Thyroid gland (tissue), 4 donors: ENCODE measurements at places on chromosomes 11 and 22. TPM values are rescaled to one million over a fixed set of nuclear protein-coding genes. Genes with fewer than 3 reads are reported as not detected.

The MRPL23 gene
- 86.9 TPM for total RNA-seq

The TBX1 gene
- total RNA-seq, result 7.6 TPM

The CAPN5 gene
- total RNA-seq, result 3.8 TPM

- H3K36me3 ChIP-seq, result no peaks in the 10 kb centered on the region
- H3K27ac ChIP-seq, result no peak overlapping the region
- no peaks in the 10 kb centered on the region for H3K27me3 ChIP-seq
- no peaks in the 10 kb centered on the region for H3K4me1 ChIP-seq
Observed at GRCh38 chr22:48366591-48366990, 1461.1 kb downstream of the BRD1 start.

GRCh38 chr11:17343907-17344306, 7.7 kb upstream of the NCR3LG1 start:
- H3K27ac ChIP-seq, result no peak overlapping the region
- no peak overlapping the region for H3K4me3 ChIP-seq
- DNase-seq, result no peak
- no peaks in the 10 kb centered on the region for H3K36me3 ChIP-seq

DNA sequence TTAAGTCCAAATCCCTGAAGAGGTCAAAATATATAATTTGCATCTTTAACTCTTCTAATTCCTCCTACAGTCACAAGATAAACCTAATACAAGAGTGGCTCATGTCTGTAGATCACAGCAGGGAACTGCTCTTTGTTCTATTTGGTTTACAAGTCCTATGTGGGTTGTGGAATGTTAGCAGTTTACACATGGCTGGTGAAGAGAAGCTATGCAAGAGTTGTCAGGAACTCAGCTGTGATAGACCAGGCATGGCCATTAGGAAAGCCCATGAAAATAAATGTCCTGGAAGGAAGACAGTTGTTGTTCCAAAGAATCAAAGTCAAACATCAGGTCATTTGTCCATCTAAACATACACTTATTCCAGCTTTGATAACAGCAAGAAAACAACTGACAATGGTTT, 312.4 kb upstream of the PITPNB start:
- DNase-seq, result peak; percentile 40
- peak overlapping the region; percentile 57 for H3K27ac ChIP-seq
- no peaks in the 10 kb centered on the region for H3K36me3 ChIP-seq
- H3K4me3 ChIP-seq, result no peak overlapping the region
- peaks cover 18% of the 10 kb centered on the region for H3K4me1 ChIP-seq
- H3K27me3 ChIP-seq, result no peaks in the 10 kb centered on the region

- H3K36me3 ChIP-seq, result no peaks in the 10 kb centered on the region
- H3K4me3 ChIP-seq, result no peak overlapping the region
- peaks cover 9% of the 10 kb centered on the region for H3K4me1 ChIP-seq
- no peak overlapping the region for H3K27ac ChIP-seq
- no peak for DNase-seq
Observed at GRCh38 chr11:72116019-72116755, 3.7 kb upstream of the ANAPC15 start.

DNA sequence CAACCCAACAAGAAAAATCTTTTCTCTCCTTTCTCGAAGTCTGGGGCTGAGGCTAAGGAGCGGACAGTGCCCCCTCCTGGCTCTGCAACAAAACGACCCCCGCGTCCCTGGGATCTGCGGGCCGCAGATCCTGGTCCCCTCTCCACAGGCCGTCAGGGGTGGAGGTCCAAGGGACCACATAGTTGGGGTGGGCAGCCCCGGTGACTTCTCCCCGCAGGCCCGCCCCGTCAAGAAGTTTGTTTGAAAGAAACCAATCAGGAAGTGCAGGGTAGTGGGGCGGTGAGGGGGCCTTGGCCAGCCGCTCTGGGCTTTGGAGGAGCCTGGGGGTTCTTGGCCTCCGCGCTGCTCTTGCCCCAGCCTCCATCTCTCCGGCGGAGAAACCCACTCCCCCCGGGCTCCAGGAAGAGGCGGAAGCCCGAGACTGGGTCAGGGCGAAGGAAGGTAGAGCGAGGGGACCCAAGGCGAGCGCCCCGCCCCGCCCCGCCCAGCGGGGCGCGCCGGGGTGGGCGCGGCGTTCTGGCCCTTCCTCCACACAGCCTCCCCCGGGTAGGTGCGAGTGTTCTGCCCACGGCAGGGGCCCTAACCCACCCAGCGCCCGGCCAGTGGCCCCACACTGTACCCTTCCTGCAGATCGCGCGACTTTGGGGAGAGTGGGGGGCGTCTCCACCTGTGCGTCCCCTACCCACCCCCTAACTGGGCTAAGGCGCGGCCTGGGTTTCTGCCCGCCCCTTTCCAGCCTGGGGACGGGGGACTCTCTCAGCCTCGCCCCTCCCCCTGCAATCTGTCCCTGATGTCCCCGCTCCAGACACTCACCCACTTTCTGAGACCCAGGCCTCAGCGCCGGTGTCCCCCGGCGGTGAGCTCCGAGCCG, 1.3 kb downstream of the TP53I11 start:
- peak overlapping the region; percentile 89 for H3K27ac ChIP-seq
- no peaks in the 10 kb centered on the region for H3K36me3 ChIP-seq
- DNase-seq, result peak; percentile 14
- H3K4me1 ChIP-seq, result peaks cover 78% of the 10 kb centered on the region
- H3K27me3 ChIP-seq, result no peaks in the 10 kb centered on the region
- peak overlapping the region; percentile 55 for H3K4me3 ChIP-seq

- peak overlapping the region; percentile 2 for H3K27ac ChIP-seq
- no peak overlapping the region for H3K4me3 ChIP-seq
- DNase-seq, result no peak
- H3K4me1 ChIP-seq, result peaks cover 28% of the 10 kb centered on the region
Observed at GRCh38 chr11:115496892-115497291, 7.3 kb downstream of the CADM1 start.

DNA sequence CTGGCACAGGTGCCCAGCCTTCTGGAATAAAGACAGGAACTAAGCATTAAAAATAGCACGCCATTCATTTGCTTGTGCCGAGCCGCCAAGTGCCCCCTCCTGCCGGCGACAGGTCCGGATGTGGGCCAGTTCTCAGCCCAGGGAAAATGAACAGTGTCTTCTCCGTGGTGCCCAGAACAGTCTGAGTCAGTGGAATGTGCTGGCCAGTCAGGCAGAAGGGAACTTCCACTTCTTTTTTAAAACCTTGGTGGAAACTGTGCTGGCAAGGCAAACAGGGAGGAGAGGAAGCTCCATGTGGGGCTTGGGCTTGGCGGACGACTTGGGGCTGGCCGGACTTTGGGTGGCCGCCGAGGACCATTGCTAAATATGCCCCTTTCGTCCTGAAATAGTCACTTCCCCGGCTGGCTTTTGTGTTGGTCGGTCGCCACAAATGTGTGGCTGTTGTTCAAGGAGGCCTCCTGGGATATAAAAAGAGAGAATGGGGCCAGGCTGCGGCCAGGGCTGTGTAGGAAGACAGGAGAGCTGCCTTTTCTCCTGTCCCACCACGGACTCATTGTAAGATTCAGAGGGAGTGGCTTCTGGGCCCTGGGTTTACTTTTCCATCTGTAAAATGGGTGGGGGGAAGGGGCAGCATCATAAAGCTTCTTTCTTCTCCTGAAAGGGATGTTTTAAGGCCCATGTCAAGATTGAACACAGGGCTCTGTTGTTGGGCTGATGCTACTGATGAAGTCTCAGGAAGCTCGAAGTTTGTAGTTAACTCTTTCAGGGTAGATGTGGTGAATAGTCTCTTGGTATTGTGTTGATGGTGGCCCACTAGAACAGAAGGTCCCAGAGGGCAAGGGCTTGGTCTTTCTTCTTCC, 101.0 kb downstream of the PTPRJ start:
- DNase-seq, result peak; percentile 92
- peaks cover 31% of the 10 kb centered on the region for H3K4me1 ChIP-seq

GRCh38 chr11:118398791-118399559, 2.4 kb upstream of the ATP5MG start:
- H3K27ac ChIP-seq, result no peak overlapping the region
- no peaks in the 10 kb centered on the region for H3K27me3 ChIP-seq
- peaks cover 16% of the 10 kb centered on the region for H3K4me1 ChIP-seq
- peaks cover 10% of the 10 kb centered on the region for H3K36me3 ChIP-seq
- no peak for DNase-seq

- H3K4me3 ChIP-seq, result no peak overlapping the region
- H3K27me3 ChIP-seq, result no peaks in the 10 kb centered on the region
- no peak overlapping the region for H3K27ac ChIP-seq
Observed at GRCh38 chr11:35688023-35688422, 25.4 kb downstream of the TRIM44 start.

DNA sequence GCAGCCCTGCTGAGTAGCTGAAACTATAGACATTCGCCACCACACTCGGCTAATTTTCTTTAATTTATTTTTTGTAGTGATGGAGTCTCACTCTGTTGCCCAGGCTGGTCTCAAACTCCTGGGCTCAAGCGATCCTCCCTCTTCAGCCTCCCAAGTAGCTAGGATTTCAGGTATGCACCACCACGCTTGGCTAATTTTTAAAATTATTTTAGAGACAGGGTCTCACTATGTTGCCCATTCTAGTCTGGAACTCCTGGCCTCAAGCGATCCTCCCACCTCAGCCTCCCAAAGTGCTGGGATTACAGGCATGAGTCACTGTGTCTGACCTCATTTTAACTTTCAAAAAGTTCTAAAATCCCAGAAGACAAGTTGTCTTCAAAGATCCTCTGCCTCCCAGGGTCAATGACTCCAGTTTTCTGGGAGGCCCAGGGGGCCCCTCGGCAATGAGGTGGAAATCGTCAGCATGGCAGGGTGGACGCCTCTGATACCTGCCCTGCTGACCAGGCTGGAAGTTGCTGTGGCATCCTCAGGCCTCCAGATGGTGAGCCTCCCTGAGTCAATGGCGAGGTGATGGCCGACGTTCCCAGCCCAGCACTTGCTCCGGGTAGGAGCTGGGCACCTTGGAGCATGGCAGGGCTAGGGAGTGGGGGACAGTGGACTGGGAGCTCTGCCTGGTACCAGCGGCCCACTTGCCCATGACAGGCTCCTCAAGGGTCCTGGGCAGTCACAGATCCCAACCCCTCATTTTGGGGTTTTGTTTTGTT, 31.1 kb downstream of the RPL3 start:
- no peak overlapping the region for H3K4me3 ChIP-seq
- no peak overlapping the region for H3K27ac ChIP-seq
- H3K36me3 ChIP-seq, result no peaks in the 10 kb centered on the region
- H3K27me3 ChIP-seq, result no peaks in the 10 kb centered on the region
- H3K4me1 ChIP-seq, result peaks cover 38% of the 10 kb centered on the region
- DNase-seq, result no peak

- no peak for DNase-seq
- no peak overlapping the region for H3K4me3 ChIP-seq
- H3K4me1 ChIP-seq, result no peaks in the 10 kb centered on the region
- H3K27ac ChIP-seq, result no peak overlapping the region
Observed at GRCh38 chr22:26471522-26471921, 12.1 kb downstream of the HPS4 start.

DNA sequence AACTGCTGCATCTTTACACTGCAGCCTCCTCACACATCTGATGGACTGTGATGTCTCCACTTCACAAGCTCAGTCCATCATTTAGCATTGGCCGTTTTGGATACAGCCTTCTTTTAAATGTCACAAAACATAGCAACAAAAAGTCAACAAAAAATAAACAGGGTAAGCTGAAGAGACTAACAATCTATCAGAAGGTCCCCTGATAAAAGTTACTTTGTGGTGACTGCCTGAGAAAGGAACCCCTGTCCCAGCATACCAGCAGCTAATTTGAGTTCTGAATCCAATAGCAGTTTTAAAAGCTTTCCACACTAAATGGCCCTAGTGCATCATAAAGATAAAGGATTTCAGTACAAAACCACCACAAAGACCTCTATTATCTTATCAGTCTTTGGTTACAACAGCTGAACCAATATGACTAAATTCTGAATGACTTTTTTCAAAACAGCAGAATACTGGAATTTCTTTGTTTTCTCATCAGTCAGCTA, 162.4 kb downstream of the SOX6 start:
- no peak overlapping the region for H3K4me3 ChIP-seq
- H3K4me1 ChIP-seq, result no peaks in the 10 kb centered on the region
- H3K27me3 ChIP-seq, result no peaks in the 10 kb centered on the region
- no peak for DNase-seq

GRCh38 chr11:44923115-44923514, 27.6 kb downstream of the TP53I11 start:
- H3K36me3 ChIP-seq, result no peaks in the 10 kb centered on the region
- H3K27me3 ChIP-seq, result no peaks in the 10 kb centered on the region
- no peak for DNase-seq

DNA sequence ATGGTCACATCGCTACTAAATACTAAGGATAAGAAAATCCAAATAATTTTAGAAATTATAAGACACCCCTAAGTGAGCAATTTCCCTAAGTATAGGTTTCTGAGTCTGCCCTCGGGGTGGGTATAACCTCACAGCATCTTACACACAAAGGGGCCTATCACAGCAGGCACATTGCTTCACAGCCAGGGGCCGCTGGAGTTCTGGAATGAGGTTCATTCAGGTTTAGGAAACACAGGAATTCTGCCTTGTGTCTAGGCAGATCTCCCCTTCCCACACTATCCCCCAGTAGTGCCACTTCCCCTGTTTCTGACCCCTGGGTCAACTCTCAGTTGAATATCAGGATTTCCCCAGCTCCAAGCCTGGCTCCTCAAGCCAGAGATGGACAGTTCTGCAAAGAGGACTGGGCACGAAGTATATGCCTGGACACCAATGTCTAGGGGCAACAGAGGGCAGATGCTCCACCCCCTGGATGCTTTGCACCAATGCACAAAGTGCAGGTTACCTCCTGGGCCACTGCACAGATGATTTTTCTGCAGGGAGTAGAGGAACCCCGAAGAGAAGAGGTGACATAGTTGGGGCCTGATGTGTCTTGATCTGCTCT, 11.4 kb downstream of the TUBA8 start:
- H3K36me3 ChIP-seq, result no peaks in the 10 kb centered on the region
- DNase-seq, result no peak
- no peak overlapping the region for H3K27ac ChIP-seq
- H3K27me3 ChIP-seq, result no peaks in the 10 kb centered on the region

- H3K27me3 ChIP-seq, result no peaks in the 10 kb centered on the region
- no peak overlapping the region for H3K4me3 ChIP-seq
- no peak for DNase-seq
- H3K4me1 ChIP-seq, result peaks cover 73% of the 10 kb centered on the region
- H3K36me3 ChIP-seq, result no peaks in the 10 kb centered on the region
Observed at GRCh38 chr11:75342966-75343870, 8.2 kb downstream of the ARRB1 start.
